ENCODE measurements at places on chromosomes 11 and 22.

- no peak for DNase-seq
These were observed 326.6 kb upstream of the LRRC4C start for GRCh38 chr11:41786087-41786486.

GRCh38 chr11:34481307-34481706 is 32.3 kb downstream of the ELF5 start:
- DNase-seq = no peak

- peak; percentile 51 for DNase-seq
These were observed 69.4 kb upstream of the FGF3 start for GRCh38 chr11:69888483-69889181.

GRCh38 chr11:133723056-133723455 is 122.3 kb downstream of the SPATA19 start:
- DNase-seq = no peak

DNA sequence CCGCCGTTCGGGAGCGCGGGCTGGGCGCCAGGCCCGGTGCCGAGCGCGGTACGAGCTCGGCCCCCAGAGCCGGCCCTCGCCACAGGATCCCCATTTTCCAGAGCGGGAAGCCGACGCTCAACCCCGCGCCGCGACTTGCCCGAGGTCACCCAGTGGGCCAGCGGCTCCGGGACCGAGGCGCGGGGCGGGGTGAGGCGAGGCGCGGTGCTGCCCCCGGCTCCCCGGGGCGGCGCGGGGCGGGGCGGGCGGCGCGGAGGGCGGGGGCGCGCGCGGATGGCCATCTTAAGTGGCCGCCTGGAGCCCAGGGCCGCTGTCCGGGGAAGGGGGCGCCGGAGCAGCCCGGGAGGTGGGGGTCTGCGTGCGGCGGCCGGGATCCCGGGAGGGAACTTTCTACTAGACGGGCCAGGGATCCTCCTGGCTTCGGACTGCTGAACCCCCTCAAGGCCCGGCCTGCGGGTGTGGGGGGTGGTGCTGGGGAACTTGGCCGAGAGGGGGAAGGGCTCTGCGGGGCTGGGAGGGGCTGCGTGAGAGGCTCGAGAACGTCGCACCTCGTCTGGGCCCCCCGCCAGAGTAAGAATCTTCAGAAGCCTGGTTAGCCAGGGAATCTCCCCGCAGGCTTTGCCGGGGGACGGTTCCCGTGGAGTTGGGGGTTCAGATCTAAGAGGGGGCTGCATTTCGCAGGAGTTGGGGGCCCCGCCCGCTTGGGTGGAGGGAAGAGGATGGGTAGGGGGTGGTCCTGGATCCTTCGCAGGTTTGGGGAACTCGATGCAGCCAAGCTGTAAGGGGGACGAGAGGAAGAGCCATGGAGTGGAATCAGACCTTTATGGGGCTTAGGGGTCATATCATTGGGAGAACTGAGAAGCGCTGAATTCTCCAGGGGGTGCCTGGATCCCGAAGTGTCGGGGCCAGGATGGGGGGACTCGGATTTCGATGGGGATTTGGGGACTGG is 678 bp upstream of the INPPL1 start:
- DNase-seq = peak; percentile 62

DNA sequence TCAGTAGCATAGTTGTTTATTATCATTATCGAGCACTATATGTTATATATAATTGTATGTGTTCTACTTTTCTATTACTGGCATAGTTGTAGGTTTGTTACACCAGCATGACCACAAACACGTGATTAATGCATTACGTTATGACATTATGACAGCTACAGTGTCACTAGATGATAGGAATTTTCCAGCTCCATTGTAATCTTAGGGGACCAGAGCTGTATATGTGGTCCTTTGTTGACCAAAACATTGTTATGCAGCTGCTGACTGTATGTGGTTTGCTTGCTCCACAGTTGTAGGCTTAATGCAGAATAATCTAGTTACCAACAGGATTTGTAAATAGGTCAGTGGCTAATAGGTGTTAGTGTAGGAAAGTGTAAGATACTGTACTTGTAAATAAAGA is 66.1 kb downstream of the HSD17B12 start:
- no peak for DNase-seq

DNA sequence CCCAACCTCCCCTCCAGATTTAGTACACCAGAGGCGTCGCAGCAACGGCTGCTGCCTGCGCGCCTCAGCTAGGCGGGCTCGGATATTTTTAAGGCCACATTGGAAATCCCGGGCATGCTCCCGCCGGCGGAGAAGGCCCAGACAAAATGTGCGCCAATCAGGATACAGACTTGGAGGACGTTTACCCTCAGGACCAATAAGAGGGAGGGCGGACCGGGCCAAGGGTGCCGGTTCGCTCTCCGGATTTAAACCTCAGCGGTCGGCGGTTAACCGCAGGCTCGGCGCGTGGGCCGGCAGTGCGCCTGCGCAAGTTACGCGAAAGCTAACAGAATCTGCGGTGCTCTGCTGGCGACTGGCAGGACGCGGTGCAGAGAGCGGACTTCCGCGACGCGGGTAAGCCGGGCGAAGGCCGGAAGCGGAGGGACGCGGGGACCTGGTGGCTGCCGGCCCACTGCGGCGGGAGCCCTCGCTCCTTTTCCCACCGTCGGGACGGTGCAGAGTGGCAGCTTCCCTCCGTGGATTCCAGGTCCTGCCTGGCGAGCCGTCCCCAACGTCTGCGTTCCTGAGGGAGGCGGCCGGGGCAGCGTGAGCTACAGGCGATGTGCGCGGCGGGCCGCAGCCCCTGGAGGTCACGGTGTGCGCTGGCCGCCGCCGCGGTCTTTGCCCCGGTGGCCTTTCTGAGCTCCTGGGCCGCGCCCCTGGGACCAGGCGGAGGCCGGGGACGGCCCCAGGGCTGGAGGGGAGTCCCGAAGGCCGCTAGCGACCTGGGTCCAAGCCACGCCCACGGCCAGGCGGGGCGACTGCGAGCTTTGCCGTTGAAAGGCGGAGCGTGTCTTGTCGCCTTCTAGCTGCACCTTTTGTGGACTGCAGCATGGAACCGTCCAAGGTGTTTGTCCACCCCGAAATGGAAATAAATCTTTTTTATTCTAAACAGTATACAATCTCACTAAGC is at the start of gene HYLS1:
HYLS1 (plus strand) TSS at position 296 of the 952 bp plus-strand sequence. CDS start 11,701 bp downstream, outside the sequence.
- DNase-seq = peak; percentile 87

- DNase-seq = no peak
These were observed 3.2 kb upstream of the CST6 start for GRCh38 chr11:66008468-66009101.

DNA sequence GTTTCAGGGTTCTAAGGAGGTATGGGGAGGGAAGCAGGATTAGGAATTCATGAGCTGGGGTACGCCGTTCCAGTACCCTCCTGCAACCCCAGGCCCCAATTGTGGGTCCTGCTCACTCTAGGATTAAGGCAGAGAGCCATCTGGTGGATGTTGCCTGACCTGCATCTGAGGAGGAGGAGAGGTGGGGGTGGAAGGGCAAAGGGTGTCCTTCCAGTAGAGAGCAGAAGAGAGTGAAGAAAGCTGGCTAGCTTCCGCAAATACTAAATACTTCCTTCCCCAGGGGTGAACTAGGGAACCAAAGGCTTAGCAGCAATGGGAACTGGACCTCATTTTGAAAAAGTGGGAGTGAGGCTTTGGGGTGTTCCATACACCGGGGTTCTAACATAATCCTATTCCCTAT is 10.6 kb downstream of the LRRC51 start:
- DNase-seq = peak; percentile 67

DNA sequence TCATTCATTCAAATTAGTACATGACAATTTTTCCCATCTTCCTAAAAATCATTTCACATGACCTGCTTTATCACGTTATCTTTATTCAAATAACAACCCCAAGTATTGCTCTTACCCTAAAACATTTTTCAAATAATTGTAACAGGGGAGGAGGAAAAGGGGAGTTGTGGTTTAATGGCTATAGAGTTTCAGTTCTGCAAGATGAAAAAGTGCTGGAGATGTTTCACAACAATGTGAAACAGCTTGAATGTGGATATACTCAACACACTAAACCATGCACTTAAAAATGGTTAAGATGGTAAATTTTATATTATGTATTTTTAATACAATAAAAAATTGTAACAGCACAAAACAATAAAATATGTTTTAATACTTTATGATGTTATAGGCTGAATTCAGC is 161.6 kb upstream of the GUCY1A2 start:
- no peak for DNase-seq

GRCh38 chr11:22792497-22792896 is 37.1 kb downstream of the SVIP start:
- DNase-seq = no peak

DNA sequence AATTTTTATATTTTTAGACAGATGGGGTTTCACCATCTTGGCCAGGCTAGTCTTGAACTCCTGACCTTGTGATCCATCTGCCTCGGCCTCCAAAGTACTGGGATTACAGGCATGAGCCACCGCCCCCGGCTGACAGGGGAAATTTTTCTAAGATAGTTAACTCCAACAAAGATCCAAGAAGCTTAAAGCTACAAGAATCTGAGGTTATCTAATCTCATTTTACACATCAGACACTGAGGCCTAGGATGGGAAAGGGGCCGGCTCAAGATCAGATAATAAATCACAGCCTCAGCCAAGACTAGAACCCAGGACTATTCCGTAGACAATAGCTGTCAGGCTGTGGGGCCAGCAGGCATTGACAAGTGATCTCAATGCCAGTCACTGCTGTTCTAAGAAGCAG is 94.0 kb downstream of the AMBRA1 start:
- no peak for DNase-seq

DNA sequence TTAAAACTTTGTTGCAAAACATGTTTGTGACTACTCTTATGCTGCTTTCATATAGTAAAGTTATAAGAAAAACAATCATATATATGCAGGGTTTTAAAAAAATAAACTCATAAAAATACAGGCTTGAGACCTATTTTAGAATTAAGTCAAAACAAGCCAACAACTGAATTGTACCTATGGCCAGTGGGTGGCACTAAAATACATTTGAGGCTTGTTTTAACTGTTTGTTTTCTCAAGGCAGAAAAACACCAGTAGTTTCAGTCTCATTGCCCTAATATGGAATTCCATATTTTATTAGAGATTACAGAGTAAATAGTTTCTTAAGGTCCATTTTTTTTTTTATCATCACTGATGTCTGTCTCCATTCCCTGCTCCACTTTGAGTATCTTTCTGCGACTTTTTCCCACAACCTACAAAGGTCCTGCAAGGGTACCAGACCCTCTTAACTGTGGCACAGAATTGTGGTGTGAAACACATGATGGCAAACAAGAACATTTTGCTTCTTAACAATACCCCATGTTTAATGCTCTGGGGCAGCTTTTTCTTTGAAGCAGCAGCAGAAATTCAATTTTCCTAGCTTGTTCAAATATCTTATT is 8.5 kb upstream of the CCDC89 start:
- no peak for DNase-seq

DNA sequence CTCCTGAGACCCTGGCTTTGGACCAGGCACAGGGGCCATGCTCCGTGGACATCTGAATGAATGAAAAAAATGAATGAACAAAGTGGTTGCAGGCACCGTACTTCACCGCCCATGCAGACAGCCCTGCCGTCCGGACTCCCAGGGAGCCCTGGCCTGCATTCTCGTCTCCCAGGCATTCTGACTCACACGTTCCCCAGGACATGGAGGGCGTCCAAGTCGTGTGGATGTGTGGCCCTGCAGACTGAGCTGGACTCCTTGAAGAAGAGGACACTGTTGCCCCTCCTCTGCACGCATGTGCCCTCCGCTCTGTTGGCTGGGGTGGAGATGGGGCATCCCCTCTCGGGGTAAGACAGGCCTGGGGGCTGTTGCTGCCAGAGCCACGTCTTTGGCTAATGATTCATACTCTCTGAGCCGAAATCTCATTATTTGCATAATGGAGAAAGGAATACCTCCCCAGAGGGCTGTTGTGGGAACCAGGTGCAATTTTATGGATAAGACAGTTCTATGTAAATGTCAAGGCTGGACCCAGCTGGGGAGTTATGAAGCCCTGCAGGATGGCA is 49.7 kb downstream of the RTL6 start:
- no peak for DNase-seq

DNA sequence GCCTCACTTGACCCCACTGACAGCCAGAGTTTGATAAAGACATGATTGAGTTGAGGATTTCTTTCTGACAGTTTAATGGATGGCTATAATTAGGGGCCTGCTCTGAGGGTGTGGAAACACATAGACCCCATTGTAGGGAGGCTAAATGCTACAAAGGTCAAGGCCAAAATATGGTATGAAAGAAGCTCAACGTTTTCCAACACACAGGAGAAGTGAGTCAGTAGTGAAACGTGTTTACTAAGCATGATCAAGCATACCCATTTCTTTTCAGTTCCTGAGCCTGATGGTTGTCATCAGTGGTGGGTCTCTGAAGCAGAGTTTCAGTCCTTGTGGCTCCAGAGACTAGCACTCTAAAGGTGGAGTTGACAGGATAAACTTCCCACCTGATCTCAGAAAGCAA is 69.7 kb downstream of the SNX19 start:
- no peak for DNase-seq

GRCh38 chr11:34261095-34261494 is 96.7 kb downstream of the ABTB2 start:
- DNase-seq = no peak

GRCh38 chr22:46649141-46650077 is 29.2 kb downstream of the GRAMD4 start:
- no peak for DNase-seq

- DNase-seq = no peak
These were observed 111.4 kb upstream of the TBCEL start for GRCh38 chr11:120912504-120912903.

DNA sequence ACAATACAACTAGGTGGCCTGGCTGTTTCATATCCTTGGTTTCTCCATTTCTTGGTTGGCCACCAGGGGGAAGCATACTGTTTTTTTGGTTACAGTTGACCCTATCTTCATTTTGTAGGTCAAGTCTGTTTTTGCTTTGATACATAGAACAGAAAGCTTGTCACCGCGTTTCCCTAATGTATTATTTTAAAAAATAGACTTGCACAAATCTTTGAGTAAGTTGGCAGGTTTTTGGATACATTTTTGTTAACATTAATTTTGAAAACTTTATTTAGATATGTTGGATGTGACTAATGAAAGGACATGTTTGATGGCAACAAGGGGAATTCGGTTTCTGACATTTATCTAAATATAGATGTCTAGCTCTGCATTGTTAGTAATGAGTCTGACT is 3.0 kb downstream of the NCR3LG1 start:
- DNase-seq = no peak

GRCh38 chr11:9550191-9550628 is 23.3 kb upstream of the WEE1 start:
- DNase-seq = no peak

DNA sequence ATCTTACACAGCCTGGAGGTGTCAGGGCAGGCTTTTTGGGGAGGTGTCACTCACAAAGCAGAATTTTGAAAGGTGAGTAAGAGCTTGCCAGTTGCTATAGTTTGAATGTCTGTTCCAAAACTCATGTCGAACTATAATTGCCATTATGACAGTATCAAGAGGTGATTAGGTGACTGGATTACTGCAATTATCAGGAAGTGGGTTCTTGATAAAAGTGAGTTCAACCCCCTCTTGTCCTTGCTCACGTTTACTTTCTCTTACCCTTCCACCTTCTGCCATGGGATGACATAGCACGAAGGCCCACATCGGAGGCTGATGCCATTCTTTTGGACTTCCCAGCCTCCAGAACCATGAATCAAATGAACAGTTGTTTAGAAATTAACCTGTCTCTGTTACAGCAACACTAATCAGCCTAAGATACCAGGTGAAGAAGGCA is 4.7 kb upstream of the C11orf86 start:
- no peak for DNase-seq

Measured in naive thymus-derived CD8-positive, alpha-beta T cell (primary cell).